EL (cell line): ENCODE measurements at places on chromosomes 7 and 10.
A peak's percentile ranks its signal among the peaks of the same experiment; 100 is the strongest.

DNA sequence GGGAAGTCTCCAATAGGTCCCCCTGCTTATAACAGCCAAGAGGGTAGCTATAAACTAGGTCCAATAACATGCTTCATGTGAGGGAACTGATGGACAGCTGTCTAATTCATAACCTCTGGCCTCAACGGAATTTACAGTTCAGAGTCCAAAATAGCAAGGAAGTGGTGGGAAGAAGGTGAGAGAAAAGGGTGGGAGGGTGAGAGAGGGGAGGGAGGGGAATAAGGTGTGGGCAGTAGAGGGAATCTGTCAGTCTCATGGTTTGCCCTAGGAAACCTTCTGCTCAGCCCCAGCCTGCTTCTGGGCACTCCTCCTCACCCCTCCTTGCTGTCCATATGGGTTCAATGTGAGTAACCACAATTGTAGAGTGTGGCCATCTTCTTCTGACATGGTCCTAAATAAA lies 133.4 kb upstream of the ADO start:
- DNase-seq = no peak

GRCh38 chr7:97155897-97156418 lies 38.5 kb downstream of the SDHAF3 start:
- no peak for DNase-seq

DNA sequence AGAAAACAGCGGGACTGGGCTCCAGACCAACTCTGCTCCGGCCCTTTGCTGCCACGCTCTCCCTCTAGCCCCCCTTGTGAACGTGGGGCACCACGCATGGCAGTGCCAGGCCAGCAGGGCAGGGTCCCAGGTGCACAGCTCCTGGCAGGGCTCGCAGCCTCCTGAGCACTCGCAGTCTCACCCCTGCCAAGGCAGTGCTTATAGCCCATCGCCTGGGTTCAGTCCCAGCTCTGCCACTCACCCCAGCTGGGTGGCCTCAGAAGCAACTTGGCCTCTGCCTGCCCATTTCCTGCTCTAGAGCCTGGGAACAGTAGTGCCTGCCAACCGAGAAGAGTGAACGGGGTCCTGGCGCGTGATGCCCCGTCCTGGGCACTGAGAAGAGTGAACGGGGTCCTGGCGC lies 36.3 kb downstream of the CFAP46 start:
- no peak for DNase-seq

- no peak for DNase-seq
Measured at GRCh38 chr7:29386196-29386765, 177.4 kb upstream of the PRR15 start.

DNA sequence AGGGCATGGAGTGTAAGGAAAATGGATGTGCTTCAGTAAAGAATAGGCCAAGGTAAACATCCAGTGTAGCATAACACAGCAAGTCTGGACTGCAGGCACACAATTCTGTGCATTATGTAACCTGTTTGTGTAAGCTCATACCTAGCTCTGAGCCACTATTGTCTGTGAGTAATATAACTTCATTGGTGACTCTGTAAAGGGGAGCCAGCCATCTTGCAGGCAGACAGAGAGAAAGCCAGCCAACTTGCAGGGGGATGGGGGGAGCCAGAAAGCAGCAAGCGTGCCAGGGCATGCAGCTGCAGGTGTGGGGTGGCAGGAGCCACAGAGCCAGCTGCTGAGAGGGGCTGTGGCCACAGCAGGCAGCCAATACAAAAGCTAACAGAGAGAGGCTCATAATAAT lies 449.2 kb downstream of the IPMK start:
- no peak for DNase-seq

- no peak for DNase-seq
Measured at GRCh38 chr7:33179519-33179918, 50.2 kb downstream of the BBS9 start.

- DNase-seq = no peak
Measured at GRCh38 chr7:139582130-139582650, 58.7 kb downstream of the CLEC2L start.

DNA sequence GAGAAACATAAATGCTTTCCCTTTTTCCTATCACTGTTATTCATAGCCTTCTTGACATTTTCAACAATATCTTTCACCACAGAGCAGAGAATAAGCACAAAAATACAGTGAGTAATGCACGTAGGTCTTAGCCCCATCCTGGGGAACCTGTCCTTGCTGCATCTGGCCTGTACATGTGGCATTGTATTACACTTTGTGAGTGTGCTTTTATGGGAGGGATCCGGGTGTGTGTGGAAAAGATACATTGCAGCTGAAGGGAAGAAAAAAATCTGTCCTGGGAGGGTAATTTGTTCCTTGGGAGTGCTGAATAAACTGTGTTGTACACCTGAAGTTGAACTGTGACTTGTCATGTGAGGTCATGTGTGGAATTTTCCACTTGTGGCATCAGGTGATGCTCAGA lies 422.7 kb upstream of the LRGUK start:
- DNase-seq = no peak

DNA sequence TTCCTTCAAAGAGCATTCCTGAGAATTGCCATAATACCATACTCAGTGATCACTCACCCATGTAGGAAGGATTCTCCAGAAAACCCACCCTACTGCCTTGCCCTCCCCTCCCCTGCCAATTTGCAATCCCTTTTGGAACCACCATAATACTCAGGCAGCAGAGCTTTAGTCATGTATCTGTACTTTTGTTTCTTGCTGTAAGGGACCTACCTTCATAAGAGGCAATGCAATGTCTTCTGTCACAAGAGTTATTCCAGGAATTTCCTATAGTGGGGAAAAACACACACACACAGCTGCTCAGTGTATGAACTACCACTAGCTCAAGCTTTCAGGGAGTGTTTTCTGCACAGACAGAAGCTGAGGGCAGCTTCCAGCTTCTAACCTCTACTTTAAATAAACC lies 67.0 kb downstream of the GSAP start:
- DNase-seq = no peak

DNA sequence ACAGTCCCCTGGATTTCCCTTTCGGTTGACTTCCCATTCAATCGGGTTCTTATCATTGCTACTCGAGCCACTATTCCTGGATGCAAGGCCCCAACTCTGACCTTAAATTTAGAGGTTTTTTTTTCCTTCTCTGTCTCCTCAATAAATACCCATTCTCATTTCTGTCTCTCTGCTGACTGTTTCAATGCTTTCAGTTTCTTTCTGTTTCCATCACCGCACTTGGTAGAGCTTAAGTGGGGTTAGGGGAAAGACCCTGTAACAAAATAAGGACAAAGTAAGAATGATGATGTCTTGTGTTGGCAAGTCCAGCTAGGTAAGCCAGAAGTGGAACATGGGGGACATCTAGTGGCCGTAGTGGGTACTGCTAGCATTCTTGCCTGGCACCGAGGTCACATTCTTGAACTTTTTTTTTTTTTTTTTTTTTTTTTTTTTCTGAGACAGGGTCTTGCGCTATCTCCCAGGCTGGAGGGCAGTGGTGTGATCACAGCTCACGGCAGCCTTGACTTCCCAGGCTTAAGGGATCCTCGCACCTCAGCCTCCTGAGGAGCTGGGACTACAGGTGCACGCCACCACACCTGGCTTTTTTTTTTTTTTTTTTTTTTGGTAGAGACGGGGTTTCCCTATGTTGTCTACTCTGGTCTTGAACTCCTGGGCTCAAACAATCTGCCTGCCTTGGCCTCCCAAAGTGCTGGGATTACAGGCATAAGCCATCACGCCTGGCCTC lies 40.3 kb downstream of the ZC3HC1 start:
- DNase-seq = peak; percentile 87

- peak; percentile 9 for DNase-seq
Measured at GRCh38 chr7:137577184-137577583, 233.7 kb upstream of the PTN start.

- no peak for DNase-seq
Measured at GRCh38 chr7:125326666-125327255, 397.1 kb upstream of the POT1 start.

GRCh38 chr10:3499120-3499519 lies 285.9 kb downstream of the KLF6 start:
- peak; percentile 26 for DNase-seq

DNA sequence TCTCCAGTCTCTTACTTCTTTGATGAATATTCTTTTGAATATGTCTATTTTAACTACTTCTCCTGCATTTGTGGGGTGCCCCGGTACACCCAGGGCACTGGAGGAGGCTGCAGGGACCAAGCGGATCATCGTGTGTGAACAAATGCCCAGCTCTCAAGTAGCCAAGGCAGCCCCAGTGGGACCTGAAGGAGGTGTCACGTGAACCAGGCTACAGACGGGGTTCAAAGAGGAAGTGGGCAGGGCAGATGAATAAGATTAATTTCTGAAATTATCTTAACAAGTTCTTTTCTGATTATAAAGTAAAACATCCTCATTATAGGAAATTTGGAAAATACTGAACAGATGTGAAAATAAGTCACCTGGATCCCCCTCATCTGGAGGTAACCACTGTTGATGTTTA lies 78.4 kb upstream of the DUSP5 start:
- no peak for DNase-seq

- peak; percentile 56 for DNase-seq
Measured at GRCh38 chr7:112266595-112267270, 60.2 kb downstream of the ZNF277 start.

GRCh38 chr10:26219676-26220075 lies 3.1 kb downstream of the GAD2 start:
- no peak for DNase-seq

- no peak for DNase-seq
Measured at GRCh38 chr10:95388539-95388938, 97.7 kb upstream of the PDLIM1 start.

DNA sequence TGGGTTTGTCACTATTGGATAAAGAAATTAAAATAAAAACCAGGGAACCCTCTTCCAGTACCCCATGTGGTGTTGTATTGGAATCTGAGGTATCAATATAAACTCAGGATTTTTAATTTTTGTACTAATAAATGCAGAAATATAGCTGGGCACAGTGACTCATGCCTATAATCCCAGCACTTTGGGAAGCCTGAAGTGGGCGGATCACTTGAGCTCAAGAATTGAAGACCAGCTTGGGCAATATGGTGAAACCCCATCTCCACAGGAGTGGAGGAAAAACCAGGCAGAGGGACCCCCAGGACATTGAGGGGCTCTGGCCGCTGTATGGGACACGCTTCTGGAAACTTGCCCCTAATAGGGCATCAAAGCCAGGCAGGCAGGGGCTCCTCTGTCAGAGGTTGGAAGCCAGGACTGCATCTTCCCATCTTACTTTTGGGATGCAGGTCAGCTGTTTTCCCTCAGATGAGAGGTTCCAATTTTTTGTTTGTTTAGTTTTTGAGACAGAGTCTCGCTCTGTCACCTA lies 11.1 kb downstream of the ADIRF start:
- DNase-seq = no peak

GRCh38 chr10:110916554-110917346 lies 2.2 kb downstream of the BBIP1 start:
- peak; percentile 93 for DNase-seq

DNA sequence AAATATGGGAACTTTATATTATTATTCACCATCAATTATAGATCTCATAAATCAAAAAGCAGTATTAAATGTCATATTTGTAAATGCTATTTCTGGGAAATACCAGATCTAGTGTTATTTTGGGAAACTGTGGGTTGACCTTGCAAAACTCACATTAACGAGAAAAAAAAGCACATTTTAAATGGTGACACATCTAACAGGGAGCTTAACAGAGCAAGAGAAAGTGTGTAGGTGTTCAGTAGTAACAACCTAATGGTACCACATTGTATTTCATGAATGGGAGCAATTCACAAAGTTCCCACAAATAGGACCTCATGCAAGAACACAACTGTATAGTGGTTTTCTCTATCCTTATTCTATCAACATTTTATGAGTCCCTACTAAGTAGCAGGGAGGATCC lies 26.2 kb upstream of the HDAC9 start:
- no peak for DNase-seq

GRCh38 chr7:143085109-143085508 lies 33.0 kb downstream of the OR6V1 start:
- no peak for DNase-seq

DNA sequence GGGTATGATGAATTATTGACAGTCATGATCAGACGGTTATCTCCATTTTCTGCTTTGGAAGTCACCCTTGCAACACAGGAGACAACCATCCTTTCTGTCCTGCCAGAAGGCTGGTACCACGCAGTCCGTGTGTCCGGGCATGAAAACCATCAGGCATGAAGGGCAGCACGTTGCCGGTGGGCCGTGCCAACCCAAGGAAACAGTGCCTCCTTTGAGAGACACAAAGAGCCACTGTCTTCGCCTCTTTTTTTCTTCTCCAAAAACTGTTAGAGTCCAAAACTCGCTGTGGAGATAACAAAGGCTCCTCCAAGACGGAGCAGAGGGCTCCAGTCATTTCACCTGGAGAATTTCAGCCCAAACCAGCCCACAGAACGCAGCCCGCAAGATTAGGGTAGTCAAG lies 60.4 kb upstream of the ARHGAP21 start:
- no peak for DNase-seq

- DNase-seq = peak; percentile 43
Measured at GRCh38 chr10:36023939-36024338, 381.8 kb upstream of the FZD8 start.

DNA sequence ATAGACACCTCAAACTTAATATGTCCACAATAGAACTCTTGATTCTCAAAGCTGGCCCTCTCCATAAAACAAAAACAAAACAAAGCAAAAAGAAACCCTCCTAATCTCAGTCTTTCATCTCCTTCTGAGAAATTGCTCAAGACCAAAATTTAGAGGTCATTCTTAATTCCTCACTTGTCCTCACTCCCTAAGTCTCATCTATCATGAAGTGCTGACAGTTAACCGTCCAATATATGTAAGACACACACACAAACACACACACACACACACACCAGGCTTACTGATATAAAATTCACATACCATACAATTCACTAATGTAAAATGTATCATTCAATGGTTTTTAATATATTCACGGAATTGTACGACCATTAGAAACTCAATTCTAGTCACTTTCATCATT lies 17.0 kb upstream of the SVIL start:
- DNase-seq = no peak

- DNase-seq = no peak
Measured at GRCh38 chr10:14014423-14014822, 316.3 kb downstream of the FRMD4A start.

DNA sequence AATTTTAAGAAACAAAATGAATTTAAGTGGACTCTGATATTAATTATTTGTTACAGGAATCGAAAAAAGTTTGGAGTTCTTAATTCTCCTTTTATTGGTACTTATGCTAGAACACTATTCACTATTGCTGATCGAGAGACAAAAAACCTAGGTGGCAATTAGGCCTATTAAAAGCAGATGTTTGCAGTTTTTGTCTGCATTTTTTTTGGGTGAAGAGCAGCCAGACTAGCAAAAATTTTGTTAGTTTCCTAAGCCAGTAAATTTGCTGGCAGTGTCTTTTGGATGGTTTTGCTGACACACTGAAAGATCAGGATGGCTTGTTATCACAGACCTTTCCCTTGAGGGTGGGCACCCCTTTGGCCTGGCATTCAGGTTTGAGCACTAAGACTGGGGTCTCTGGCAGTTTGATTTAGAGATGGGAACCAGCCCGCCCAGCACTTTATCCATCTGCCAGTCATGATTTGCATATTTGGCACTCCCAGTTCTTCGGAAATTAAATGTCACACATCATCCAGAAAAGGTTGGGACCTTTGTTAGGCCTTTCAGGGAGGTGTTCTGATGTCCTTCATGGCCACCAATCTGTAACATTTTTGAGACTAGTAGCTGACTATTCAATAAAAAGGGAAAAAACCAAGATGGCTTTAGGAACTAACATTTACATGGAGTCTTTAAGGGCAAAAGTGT lies 57.3 kb downstream of the INPP5F start:
- no peak for DNase-seq

GRCh38 chr7:151187409-151188251 lies 580 bp upstream of the ASB10 start:
- no peak for DNase-seq

GRCh38 chr10:30057421-30057841 lies 2.0 kb downstream of the JCAD start:
- peak; percentile 47 for DNase-seq

GRCh38 chr10:34024693-34025425 lies 690.4 kb upstream of the NRP1 start:
- DNase-seq = peak; percentile 16
